NCI-H2029 treated with DMSO at 0.1 percent for 48 hours (cell line): ENCODE measurements at places on chromosomes 5 and 9.

- no peak for DNase-seq
Measured at GRCh38 chr5:43416803-43417394, 4.7 kb upstream of the CCL28 start.

DNA sequence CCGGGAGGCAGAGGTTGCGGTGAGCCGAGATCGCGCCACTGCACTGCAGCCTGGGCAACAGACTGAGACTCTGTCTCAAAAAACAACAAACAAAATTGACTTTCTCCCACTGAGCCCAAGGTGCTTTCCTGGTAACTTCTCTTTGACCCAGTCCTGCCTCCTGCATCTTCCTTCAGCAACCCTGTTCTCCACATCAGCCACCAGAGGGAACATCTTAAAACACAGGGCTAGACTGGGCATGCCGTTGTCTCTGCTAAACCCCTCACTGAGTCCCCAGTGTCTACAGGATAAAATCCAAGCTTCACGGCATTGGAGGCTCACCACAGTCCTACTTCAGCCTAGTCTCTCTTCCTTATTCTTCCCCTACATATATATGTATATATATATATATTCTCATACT is 39.8 kb upstream of the KCNMB1 start:
- no peak for DNase-seq

DNA sequence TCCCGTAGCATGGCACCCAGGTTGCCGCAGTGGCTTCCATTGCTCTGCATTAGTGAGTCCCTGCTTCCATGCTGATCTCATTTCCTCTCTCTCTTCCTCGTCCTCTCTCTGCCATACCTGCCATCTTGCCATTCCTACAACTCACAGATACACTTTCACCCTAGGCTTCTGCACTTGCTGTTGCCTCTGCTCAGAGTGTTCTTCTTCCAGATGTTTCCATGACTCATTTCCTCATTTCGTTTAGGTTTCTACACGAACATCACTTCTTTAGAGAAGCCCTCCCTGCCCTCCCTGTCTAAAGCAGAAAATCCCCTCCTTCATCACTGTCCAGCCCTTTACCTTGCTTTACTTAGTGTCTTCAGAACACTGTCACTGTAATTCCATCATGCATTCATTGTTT is 115.2 kb upstream of the WWC1 start:
- no peak for DNase-seq

- no peak for DNase-seq
Measured at GRCh38 chr9:89484475-89485404, 13.2 kb downstream of the SEMA4D start.

DNA sequence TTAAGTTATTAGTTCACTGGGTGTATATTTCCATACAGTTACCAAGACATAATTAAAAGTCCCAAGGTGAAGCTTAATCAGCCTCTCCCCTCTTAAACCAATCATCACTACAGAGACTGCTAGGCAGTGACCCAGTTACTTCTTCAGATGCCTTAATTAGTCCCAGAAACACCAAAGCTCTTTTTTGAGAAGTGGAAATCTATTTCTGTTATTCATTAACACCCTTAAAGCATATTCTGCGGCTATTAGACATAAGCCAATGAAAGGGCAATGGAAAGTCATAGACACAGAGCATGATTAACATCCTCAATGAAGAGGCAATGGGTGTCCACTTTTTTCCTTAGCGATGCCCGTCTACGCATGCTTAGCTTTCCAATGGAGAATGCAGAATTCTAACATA is 48.3 kb upstream of the DNAH5 start:
- no peak for DNase-seq

DNA sequence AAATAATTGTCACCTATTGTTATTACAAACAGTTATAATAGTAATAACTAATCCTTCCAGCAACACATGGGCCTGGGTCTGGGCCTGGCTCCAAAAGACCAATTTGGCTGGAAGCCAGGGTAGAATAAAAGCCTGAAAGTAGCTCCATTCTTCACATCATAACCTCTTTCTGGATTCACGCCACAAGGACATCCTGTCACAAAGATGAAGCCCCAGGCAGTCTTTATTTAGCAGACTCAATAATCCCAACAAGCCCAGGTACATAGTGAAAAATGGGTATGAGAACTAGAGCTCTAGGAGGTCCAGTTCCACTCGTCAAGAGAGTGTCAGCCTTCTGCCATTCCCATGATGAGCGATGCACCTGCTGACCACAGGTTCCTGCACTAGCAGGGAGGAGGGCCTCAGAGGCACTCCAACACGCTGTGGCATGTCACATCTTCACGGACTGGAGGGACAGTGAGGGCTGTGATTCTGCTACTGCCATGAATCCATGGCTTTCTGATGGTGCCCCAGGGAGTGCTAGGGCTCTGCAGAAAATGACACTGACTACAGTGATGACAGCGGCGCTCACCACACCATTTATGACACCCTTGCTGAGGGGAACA is 124.9 kb downstream of the SPOCK1 start:
- peak; percentile 77 for DNase-seq

DNA sequence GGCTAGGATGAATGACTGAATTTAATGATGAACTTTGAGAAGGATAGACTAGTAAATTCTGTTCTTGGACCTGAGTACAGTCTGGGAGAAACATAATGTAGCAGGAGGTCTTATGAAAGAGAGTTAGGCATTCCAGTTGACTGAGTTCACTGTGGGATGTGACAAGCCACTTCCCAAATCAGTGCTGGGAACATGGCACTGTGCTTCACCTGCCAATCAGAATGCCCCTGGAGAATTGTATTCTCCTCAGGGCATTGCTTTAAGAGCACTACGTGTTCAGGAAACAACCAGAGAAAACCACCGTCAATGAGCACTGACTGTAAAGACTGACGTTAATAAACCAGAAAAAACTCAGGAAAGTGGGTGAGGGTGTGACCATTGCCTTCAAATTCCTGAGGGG is 1.2 kb downstream of the CCDC107 start:
- DNase-seq: no peak

DNA sequence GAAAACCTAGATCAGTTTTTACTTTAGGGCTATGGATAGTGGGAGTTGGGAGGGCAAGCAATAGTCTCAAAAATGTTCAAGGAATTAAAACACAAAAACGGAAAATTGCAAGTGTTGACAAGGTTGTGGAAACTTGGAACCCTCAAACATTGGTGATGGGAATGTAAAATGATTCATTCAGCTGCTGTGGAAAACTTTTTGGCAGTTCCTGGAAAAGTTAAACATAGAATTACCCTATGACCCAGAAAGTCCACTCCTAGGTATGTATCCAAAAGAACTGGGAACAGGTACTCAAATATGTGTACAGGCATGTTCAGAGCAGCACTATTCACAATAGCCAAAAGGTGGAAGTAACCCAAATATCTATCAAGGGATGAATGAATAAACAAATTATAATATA is 1.2 kb upstream of the MSANTD3 start:
- DNase-seq: no peak

GRCh38 chr5:169934990-169935389 is 45.3 kb downstream of the INSYN2B start:
- no peak for DNase-seq

GRCh38 chr5:95915999-95916686 is 45.5 kb downstream of the ELL2 start:
- DNase-seq: no peak

DNA sequence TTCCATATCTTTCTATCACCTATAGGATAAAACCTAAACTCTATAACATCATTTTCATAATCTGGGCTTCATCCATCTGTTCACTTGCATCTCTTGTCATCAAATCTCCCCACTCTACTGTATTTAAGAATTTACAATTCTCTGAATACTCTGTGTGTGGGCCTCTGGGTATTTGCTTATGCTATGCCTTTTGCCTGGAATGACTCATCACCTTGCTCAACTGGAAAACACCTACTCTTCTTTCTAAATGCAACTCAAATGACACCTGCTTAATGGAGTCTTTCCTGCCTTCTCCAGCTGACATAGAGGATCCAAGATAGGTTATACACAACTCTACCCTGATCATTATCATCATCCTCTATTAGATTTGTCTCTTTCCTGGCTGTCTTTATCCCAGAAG is 421.7 kb downstream of the SPATA31D1 start:
- peak; percentile 11 for DNase-seq

DNA sequence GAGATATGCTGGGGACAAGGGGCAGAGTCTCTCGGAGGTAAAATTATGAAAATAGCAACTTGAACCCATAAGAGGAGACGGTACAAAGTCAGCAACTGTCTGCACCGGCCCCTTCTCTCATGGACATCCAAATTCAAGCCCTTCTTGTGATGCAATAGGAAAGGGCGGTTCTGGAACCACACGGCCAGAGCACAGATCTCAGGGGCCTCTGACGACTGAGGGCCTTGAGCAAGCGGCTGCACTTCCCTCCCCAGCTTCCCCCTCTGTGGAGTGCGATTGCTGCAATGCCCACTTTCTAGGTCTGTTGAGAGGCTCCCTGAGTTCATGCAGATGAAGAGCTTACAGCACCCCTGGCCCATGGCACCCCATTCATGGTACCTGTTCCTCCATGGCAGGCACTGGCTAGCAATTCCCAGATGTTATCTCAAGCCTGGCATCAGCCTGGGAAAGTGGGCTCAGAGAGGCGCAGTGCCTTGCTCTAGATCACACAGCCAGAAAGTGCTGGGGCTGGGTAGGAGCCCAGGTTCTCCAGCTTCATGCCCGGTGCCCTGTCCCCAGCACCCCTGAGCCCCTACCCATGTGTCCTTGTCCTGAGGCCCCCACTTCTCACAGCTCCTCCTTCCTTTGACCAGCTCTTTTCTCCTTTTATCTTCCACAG is 17.7 kb upstream of the CPLX2 start:
- DNase-seq: no peak

GRCh38 chr5:72951671-72952468 is 4.0 kb upstream of the FCHO2 start:
- DNase-seq: no peak

DNA sequence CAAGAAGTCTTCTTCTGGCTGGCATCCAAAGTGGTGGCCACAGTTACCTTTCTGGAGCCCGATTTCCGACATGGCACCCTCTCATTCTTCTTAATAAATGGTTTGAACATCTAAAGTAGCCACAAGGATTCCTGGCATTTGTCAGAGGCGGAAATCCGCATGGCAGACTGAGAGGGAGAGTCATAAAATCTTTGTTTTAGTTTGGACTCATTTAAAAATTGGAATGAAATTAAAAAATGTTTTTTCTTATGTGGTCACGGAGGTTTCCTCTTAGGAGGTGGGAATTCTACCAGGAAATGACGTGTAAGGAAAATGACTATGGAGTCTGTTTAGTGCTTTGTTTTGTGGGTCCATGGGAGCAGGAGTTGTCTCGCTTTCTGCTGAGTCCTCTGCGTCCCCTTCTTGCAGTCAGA is 133.0 kb upstream of the PTCH1 start:
- DNase-seq: no peak

DNA sequence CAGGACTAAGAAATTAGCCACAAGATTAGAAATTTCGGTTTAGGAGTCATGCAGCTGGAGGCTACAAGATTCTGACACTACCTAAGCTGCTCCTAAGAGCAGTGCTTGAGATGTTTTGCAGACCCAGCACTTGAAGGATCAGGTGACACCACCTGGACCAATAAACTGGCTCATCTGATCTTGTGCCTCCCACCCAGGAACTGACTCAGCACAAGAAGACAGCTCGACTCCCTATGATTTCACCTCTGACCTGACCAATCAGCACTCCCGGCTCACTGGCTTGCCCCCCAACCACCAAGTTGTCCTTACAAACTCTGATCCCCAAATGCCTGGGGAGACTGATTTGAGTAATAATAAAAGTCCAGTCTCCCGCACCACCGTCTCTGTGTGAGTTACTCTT is 170.4 kb downstream of the TTC39B start:
- DNase-seq: no peak

DNA sequence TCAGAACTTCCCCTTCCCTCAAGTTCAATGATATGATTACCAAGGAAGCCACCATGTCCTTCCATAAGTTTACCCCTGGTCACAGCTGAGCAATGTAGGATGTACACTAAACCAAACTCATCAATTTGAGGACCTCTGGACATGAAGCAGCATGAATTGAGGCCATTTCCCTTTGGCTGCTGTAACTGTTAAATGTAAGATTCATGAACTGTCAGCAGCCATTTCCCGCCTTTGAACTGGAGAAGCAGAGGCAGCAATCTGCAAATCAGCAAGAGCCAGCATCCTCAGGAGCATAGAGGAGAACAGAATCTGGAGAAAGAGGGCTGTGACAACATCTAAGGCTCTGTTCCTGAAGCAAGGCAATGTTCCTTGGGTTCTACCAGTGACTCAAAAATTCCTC is 104.3 kb upstream of the PTGER4 start:
- no peak for DNase-seq

DNA sequence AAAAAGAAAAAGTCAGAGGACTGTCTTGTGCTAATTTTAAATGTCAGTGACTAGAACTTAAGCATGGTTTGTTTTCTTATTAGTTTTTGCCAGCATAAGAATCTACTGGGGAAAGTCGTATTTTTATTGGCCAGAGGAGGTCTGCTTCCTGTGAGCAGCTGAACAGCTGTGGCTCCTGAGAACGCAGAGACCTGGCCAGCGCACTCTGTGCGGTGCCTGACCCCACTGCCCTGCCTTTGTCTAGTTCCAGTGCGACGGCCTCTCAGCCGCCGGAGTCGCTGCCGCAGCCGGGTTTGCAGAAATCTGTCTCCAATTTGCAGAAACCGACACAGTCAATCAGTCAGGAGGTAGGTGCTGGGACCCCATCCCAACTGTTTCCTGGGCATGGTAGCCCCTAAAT is 42.5 kb downstream of the PRRC2B start:
- DNase-seq: no peak

- DNase-seq: no peak
Measured at GRCh38 chr9:15276328-15276938, 30.6 kb downstream of the TTC39B start.

DNA sequence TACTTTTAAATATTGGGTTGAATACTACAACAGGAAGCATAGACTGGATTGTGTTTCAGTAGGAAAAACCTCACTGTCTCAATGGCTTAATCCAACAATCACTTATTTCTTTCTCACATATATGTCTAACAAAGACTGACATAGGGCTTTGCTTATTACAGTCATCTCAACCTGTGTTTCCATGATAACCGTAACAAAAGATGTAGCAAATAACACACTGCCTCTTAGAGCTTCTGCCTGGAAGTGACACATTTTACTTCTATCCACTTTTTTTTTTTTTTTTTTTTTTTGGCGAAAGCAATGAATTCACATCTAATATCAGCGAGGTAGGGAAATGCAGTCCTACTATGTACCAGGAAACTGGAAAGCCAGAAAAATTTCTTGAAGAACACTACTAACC is 204.9 kb upstream of the CDKN2B start:
- DNase-seq: no peak

GRCh38 chr5:88964831-88965230 is 81.8 kb upstream of the MEF2C start:
- peak; percentile 81 for DNase-seq

- no peak for DNase-seq
Measured at GRCh38 chr9:134210511-134210907, 46.1 kb upstream of the RNU6ATAC start.

- DNase-seq: no peak
Measured at GRCh38 chr9:35340046-35340445, 149.9 kb upstream of the RUSC2 start.

GRCh38 chr5:16245956-16246355 is 66.4 kb upstream of the MARCHF11 start:
- DNase-seq: no peak
